ENCODE measurements at places on chromosomes 7 and 10.

DNA sequence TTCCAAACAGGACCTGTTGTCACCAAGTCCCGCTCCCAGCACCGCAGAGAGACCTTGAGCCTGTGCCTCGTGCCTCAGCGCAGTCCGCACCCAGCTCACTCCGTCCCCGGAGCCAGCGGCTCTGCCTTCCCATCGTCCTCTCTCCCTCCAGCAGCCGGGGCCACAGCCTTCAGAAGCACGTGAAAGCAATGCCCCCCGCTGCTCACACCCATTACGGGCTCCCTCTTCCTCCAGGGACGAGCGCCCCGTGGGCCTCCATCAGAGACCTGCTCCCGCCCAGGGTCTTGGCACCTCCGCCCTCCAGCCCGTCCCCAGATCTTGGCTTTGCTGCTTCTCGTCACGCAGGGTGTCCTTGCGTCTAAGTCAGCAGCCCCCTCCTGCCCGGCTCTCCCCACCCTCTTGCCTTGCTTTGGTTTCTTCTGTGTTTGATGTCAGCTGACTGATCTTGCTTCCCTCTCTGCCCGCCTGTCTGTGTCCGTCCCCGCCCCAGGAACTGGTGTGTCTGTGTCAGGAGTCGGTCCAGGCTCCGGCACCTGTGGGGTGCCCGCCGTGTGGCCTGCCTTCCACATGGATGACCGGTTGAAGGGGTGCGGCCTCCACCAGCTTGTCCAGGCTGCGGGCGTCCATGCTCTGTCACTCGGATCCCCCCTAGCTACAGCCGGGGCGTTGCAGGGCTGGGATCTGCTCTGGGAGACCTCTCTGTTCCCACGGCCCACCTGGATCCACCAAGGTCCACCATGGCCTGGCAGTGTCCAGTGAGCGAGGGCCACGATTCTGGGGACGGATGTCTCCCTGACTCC is 61.9 kb downstream of the FOXL3 start:
- DNase-seq = no peak

GRCh38 chr10:71372882-71373495 is 23.7 kb upstream of the CDH23 start:
- DNase-seq = no peak

GRCh38 chr7:135681762-135682161 is 19.4 kb downstream of the STMP1 start:
- DNase-seq = no peak

DNA sequence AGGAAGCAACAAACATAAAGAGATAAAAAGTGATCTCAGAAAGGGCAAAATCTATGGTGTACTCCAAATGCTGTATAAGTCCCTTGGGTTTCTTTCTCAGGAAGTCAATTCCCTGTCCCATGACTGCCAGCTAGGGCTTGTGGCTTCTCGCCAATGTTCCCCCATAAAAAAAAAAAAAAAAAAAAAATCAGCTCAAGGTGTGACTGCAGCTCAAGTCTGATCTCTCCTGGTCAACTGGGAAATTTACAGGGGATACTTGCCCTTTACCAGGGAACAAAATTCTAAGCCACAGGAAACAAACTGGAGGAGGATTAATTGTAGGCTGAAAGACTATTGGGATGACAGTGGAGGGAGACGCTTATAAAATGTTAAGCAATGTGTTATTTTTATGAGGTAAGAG is 76.0 kb downstream of the PCGF5 start:
- DNase-seq = no peak

DNA sequence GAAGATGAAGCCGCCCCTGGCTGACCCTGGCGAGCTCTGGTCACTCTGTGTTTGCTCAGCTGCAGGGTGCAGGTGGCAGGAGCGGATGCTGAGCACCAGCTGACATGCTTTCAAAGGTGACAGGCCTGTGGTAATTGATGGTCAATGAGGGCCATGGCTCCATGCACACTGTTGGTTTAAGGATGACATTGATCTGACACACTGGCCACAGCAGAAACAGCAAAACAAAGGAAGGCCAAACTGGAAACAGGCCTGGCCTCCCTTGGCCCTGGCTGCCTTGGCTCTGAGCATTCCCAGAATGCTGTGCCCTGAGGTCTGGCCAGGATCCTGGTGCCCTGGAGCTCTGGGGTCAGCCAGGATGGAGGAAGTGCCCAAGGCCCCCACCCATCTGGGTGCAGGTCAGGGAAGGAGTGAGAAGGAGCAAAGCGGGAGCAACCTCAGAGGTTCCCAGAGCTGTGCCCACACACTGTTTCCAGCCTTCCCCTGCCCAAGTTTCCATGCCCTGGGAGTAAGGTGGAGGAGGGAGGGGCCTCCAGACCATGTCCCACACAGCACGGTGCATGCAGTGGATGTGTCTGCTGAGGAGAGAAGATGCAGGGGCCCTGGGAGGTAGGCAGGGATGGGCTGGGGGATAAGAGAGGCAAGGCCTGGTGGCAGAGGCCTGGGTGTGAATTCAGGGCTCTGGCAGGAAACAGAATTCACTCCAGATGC is 302.2 kb downstream of the RPS24 start:
- no peak for DNase-seq

DNA sequence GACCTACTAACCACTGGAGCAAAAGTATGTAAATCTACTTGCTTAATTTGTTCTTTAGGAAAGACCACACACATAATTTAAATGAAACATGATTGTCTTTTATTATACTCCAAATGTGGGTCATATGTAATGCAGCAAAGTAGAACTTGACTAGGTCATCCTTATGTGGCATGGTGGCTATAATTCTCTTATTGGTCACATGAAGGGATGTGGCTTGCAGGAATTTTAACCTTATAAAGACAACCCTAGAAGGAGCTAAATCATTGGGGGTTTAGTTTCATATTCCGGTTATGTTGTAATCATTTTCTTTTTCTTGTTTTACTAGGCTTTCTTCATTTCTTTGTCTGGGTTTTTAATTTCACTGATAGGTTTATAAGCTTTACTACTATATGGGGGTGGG is 93.9 kb downstream of the SEPTIN7 start:
- DNase-seq = no peak

- peak; percentile 73 for DNase-seq
These were observed 100.0 kb downstream of the INPP5A start for GRCh38 chr10:132637477-132638129.

DNA sequence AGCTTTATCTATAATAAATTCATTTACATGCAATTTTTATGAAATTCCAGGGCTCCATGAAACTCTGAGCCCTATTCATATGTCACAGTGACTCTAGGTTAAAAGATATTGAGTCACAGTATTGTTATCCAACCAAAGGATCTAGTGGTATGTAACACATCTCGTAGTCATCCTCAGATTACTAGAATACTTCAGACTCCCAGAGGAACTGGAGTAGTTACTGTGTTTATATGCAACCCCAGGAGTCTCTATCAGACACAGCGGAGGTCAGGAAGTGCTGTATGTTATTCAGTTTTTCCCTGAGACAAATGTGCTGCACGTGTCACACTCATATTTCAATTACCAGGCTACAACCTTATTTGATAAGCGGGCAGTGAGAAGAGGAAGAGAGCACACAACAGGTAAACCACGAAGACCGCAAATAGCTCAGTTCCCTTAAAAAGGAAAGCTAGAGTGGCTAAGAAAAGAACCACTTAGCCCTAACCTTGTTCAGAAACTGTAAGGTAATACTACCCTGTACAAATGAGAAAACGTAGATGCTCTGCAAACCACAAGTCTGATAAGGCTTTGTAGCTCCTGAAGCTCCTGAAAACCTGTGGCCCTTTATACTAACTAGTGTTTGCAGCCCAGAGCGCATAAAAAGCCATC is 114.0 kb upstream of the CNTNAP2 start:
- DNase-seq = peak; percentile 3

DNA sequence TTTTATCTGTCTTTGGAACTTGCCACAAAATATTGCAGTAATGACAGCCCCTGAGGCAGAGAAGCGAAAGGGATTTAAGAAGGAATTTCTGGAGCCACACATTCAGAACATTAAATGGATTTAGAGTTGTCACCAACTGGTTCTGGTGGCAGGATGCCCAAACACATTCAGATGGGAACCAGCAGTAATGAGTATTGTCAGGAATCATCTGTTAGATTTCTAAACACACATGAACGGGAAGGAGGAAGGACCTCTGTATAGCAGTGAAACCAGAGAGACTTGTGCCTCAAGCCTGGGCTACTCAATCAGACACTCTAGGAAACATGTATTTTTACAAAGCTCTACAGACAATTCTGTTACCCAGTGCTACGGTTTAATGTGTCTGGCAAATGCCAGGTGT is 103.8 kb upstream of the CCNY start:
- DNase-seq = no peak

GRCh38 chr7:79876848-79877252 is 257.8 kb upstream of the GNAI1 start:
- peak; percentile 95 for DNase-seq

DNA sequence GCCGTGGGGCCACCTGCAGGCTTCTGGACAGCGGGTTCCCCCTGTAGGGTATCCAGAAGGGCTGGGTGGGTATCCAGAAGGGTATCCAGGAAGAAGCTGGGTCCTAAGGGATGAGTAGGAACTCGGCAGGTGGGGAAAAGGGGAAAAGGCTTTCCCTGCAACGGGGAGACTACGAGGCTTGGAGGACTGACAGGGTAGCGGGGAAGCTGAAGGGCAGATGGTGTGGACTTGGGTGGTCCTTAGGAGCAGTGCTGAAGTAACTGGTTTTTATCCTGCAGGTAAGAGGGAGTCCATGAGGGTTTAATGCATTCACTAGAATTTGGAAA is 525 bp downstream of the UBE2D4 start:
- DNase-seq = no peak

DNA sequence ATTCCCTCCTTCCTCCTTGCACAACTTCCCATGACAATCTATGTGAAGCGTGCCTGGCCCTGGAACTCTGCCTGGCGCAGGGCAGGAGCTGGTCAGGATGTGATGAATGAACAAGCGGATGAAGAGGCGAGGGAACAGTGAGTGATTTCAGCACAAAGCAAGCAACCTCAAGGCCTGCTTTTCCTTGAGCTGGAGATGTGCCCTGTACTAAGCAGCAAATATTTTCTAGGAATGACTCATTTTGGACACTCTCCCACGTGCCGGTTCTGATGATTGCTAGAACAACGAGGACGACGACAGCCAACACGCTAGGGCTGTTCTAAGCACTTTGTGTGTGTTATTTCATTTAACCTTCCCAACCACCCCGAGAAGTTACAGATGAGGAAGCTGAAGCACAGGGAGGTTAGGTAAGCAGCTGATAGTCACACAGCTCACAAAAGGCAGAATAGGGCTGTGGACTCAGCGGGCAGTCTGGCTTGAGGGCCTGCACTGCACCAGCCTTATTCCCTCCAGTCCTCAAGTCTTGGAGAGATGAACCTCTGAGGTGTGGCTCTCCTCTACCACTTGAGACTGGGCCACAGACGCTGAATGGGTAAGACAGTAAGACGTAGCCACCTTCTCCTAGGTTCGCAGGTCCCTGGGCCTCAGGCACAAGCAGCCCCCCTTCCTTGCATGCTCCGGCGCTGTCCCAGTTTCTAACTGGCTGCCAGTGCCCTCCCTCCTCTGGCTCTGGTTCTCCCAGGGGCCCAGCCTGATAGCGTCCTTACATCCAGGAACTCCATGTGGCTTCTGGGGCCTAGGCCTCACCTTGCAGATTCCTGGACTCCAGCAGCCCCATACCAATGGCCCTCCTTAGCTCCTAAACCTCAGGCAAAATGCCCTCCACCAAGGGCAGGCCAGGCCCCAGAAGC is 59.0 kb downstream of the YKT6 start:
- peak; percentile 85 for DNase-seq

GRCh38 chr10:33743429-33743857 is 409.0 kb upstream of the NRP1 start:
- DNase-seq = no peak

DNA sequence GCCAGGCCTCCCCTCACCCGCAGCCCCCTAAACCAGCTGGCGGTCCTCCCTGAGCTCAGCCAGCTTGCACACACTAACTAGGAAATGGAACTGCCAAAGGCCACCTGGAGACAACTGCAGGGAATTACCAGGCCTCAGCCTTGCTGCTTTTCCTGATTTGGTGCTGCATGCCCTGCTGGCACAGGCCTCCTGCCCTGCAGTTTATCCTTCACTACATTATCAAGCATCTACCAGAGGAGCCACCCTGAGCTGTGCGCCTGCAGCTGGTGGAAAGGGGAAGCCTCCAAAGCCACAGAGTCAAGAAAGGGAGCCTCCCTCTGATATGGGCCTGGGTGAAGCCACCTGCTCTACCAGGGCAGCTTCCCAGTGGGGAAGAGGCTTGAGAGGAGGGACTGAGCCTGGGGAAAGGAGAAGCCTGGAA is 139.8 kb downstream of the GRID1 start:
- no peak for DNase-seq

DNA sequence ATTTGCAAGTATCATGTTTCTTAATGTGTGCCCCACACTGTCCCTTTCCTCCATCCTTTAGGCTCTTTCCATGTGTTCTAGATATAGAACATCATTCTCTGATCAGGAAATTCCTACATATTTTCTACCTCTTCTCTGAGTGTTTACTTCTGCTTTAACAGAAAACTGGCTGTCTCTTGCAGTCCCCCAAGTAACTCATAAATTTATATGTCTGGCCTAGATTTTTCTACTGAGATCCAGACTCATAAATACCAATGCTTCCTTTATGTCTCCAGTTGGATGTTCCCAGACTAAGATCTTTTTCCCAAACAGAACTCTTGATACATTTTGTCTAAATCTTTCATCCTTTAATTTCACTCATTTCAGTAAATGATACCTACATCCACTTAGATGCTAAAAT is 181.8 kb downstream of the CDK14 start:
- no peak for DNase-seq

DNA sequence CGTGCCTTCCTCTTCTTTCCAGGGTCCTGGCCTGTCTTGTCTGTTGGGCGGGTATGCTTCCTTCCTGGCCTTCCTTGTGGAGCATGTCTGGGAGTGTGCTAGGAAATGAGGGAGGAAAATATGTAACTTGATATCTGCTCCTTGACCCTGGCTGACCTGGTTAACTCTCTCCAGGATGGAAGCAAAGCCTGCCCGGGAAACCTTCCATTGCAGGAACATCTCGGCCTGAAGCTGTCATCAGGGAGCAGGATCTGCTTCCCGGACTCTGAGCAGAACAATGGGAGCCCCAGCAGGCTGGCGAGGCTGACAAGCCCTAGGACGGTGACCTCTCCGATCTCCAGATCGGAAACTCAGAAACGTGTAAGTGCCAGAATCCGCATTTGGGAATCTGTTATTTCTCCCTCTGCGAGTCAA is 340.3 kb downstream of the FRMD4A start:
- peak; percentile 47 for DNase-seq

DNA sequence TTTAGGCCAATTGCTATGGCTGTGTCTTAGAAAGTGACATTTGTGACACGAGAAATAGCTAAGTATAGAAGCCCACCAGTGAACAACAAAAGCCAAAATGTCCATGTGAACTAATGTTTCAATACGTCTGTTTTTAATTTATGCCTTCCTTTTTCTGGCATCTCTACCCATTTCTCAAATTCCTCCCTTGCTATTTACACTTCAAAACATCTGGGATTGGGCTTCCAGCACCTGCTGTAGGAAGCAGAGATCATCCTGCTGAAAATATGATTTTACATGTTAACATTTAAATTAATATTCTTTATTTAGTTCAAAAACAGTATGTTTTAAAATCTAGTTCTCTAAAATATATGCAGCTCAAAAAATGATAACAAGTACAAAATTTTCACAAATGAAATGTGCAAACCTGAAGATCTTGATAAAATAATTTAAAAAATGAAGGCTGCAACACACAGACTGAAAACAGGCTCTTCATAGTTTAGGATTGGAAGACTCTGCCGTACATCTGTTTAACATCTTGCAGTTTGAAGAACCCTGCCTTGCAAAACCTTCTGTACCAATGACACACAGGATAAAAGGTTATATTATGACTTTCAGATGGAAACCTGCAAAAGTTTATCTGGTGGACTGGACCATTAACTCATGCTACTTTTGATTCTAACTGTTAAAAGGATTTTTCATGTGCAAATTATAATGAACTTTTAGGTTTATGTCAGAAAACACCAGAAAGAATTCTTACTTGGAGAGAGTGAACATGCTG is 408.4 kb downstream of the SUGCT start:
- DNase-seq = peak; percentile 22
